ENCODE measurements at places on chromosomes 5 and 9.

DNA sequence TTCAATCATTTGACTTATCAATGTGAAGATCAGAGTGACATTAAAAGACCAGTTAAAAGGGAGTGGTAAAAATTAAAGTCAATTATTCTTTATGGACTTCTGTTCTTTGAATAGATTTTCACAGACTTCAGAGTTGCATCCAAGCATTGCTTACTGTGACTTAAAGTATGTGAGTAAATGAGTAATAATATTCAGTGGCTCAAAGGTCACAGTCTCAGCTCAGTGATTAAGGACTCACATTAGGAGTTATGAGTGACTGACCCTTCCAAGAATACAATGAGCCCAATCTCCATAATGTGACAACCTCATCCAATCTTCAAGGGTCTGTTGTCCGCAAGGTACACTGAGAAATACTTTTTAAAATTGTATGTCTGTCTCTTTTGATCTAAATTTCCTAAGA, 811.2 kb downstream of the BRINP1 start:
- no peak for DNase-seq

GRCh38 chr5:2902186-2902585, 150.7 kb upstream of the IRX2 start:
- no peak for DNase-seq

DNA sequence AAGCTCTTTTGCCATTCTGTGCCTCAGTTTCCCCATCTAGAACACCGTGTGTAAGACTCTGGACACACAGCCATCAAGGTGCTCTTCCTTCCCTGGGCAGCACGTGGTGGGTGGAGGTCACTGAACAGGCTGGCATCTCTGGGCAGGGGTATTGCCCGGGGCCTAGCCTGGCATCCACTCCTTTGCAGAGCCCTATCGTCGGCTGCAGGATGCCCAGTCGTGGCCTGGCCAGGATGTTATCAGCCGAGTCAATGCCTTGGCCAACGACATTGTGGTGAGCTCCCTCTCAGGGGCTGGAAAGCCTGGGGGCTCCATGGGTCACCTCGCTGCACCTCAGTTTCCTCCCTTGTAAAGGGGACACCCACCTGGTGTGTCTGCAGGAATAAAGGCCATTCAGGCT, 4.0 kb downstream of the ADGRD2 start:
- DNase-seq, result no peak

DNA sequence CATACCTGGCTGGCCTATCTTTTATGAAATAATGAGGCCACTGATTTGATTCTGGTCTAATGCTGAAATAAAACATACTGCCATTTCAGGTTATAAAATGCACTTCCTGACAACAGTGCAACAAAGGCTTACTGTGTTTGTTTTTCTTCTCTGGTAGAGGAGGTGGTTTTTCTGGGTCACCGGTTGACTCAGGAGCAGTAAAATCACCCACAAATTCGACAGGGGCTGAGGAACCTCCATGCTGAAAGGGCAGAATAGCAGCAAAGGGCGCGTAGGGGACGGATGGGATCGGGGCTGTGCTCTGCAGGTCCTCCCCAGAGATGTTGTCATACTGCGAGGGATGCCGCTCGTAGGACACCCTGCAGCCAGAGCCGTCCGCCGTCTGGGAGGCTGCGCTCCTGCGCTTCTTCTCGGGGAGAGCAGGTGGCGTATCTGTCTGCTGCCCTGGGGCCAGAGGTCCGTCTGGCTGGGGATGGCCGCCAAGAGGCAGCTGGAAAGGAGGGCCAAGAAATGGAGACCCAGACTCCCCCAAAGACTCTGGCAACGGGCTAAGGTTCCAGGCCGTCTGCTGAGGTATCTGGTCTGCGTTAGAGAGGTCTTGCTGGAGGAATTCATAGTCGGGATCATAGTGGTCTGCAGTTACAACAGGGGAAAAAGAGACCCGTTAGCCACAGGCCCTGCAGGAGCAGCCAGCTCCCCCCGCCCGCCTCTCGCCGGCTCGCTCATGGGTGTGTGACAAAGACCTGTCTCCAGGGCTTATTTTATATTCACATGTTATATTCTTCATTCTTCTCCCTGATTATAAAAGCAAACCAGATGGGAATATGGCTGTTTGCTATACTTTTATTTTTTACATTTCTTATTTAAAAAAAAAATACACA, 80.7 kb downstream of the PRRT1B start:
- DNase-seq, result no peak

DNA sequence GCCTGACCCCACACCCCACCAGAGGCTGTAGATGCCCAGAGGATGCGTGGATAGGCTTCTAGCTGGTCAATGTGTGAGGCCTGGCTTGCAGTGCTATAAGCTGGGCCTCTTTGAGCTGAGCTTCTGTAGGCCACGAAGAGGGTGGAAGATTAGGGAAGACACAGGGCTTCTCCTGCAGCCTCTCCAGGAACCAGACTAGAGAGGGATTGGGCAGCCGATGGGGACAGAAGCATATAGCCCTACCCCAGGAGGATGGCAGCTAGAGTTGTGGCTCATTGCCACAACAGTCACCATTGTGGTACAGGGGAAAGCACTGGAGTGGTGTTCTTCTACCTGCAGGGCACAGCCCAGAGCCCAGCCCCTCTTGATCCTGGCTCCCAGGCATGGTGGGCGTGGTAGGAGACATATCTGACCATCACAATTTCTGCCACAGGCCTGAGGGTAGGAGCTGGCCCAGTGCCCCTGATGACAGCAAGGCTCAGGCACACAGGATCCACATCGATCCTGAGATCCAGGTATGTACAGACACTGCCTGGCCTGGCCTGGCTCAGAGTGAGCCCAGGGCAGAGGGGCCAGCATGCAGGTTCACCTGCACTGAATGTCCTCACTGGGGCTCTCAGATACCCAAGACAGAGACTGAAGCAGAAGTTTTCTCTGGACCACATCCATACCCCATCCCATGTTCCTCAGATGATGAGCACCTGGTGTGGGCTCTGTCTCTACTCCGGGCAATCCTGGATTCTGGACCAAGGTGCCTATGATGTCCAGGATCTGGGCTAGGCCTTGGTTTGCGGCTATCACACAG, 8.7 kb downstream of the PDLIM4 start:
- DNase-seq, result no peak

DNA sequence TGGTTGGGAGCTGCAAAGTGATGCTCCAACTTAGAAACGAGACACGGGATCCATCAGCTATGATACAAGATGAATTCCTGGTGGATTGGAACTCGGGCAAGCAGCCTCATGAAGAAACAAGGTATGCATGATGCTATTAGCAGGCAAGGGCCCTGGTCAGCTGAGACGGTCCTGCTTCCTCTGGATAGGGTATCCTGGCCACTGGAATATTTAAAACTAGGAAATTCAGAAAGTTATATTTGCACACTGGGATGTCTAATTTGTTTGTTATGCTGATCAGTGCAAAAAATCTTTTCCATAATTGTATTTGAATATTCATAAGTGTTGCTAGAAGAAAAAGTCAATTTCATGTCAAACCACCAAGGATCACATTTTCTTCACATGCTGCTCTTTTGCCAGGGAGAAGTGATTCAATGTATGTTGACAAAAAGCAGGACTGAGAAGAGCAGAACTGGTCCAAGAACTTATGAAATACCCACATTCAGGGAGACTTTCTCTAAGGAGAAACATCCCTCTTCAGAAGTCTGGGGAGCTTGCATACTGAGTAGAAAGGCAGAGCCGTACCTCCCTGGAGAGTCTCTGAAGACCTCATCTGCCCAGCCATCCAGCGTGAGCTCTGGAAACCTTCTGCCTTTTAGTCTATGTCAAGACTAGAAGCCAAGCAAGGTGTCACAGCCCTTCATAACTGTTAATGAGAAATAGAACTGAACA, 6.7 kb upstream of the NXNL2 start:
- DNase-seq, result no peak

- DNase-seq, result no peak
Observed at GRCh38 chr9:69658987-69659675, 13.0 kb downstream of the APBA1 start.

- no peak for DNase-seq
Observed at GRCh38 chr9:33431420-33431819, 16.0 kb downstream of the AQP3 start.

DNA sequence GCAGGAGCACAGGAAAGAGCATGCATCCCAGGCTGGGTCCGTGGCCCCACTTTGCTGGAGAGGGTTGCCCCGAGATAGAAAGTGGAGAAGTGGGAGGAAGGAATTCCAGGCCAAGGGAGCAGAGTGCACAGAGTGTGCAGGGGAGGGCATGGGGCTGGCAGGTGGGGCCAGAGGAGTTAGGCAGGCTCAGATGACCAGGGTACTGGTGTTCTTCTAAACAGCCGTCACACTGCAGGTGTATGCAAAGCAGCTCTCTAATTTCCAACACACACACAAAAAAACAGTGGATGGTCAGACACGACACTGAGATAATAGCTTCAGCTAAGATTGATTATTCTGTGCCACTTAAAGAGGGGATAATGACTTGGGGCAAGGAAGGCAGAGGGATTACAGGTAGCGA, 212.2 kb downstream of the MTRR start:
- DNase-seq, result no peak

DNA sequence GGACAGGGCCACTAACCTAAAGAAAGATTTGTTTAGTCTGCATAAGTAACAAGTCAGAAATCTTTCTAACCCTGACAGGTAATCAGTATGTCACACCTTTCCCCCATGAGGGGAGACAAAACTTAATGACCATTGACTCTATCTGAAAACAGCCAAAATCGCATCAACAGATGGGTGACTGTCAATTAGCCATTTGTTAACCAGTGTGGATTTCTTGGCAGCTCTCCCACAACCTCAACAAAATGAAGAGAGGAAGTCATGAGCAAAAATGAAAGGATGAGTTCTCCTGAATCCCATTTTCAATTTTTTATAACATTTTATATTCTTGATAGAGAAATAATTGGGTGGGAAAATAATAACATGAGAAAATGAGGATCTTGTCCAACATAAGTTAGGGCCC, 84.6 kb upstream of the SNX2 start:
- DNase-seq, result no peak

DNA sequence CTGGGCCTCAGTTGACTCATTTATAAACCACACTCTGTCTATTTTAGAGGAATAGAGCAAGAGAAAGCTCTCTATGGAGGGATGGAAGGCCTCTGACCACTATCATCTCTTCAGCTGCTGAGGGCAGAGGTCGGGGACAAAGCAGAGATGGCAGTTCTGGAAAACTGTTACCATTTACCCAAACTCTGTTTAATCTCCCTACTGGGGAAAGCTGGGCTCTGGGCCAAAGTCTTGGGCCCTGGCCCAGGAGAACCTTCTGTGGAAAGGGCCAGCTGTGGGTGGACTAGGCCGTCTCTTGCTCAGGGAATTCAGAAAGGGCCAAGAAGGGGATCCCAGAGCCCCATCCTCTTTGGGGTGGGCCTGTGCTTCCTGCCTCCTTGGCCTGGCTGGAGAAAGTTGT, 100.0 kb downstream of the PSD2 start:
- DNase-seq, result no peak

DNA sequence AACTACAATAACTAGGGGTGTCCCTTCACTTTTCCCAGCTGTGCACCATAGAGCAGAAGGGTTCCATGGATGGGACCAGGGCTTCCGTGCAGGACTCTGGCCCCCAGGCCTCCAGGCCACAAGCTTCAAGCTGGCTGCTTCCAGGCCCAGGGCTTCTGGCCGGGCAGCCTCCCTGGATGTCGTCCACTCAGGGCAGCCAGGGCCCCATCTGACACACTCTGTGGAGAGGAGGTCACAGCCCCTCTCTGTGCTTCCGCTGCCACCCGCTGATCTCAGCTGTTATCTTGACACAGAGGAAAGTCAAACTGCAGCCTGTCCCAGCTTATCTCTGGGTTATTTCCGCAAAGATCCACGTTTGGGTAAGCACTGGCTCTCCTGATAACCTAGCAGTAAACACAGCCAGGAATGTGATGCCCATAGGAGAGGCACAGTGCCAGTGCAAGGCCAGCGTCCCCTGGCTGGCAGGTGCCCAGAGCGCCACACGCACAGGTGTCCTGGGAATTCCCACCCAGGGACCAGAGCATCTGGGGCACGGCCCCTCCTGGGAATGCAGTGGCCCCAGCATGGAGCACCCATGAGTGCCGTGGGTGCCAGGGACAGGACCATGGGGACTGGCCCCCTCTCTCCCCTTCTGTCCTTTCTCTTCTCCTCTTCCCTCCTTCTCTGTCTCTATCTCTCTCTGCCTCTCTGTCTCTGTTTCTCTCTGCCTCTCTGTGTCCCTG, 15.6 kb upstream of the SLC6A19 start:
- no peak for DNase-seq
